GM13977 (cell line): ENCODE measurements at places on chromosomes 11 and 22.

- no peak for DNase-seq
These were observed 12.0 kb downstream of the SIPA1 start for GRCh38 chr11:65649656-65650546.

GRCh38 chr22:19937616-19938473 lies 3.7 kb upstream of the COMT start:
- no peak for DNase-seq

DNA sequence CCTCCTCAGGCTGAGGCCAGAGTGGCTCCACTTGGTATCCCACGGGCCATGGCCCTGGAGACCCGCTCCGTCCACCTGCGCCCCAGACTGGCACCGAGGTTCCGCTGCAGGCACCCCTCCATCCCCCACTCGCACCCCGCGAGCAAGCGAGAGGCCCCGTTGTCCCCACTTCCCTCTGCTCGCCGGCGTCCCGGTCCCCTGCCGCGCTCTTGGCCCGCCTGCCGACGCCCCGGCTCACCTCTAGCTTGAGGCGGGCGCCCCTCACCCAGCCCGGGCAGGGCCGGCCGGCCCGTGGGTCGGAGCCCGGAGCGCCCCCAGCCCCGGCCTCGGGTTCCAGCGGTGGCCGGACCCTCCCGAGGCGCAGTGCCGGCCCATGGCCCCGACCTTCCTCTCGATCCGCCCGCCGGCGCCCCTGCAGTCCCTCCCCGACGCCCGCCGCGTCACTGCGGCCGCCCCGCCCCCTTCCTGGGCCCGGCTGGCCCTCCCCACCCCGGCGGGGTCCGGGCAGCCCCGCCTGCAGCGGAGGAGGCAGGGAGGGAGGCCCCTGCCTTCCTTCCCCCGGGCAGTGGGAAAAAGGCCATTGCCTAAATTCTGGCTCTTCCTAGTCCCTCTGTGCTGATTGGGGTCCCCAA lies at the start of gene PITPNM1:
PITPNM1 (minus strand) TSS at position 414 of the 632 bp plus-strand sequence. CDS start 1,183 bp downstream, outside the sequence.
- DNase-seq = peak; percentile 92

DNA sequence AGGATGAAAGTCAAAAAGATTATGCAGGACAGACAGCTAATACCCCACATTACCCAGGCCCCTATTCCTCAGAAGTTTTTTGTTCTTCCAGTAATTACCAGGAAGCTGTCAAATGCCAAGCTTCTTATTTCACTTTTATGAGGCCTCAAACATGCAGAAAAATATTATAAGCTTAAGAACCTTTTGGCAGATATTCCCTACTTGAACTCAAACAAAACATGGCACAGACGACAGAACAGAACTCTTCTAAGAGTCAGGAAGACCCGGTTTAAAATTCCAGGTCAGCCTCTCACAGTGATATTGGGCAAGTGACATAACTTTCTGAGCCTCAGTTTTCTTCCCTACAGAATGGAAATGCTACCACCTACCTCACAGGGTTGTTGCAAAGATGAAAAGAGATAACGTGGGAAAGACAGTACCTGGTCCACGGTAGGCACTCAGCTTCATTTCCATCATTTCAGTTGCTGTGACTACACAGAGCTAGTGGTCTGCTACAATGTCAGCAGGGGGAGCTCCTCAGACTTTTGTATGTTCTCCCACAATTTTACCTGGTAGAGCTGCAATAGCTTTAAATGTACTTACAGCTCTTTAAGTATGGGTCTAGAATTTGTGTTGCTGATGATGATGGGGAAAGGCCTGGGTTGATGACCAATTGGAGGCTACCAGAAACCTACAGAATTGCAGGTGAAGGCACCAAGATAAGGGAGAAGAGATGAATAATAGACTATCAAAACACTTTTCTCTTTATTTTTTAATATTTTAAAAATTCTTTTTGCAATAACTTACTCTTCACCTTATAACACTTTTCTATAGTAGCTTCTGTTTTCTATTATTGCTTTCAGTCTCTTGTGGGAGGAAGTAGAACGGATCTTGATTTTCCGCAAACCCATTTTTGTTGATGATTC lies 98.3 kb upstream of the CHRM4 start:
- DNase-seq = peak; percentile 43

GRCh38 chr11:116928102-116928777 lies 90.8 kb upstream of the APOA1 start:
- DNase-seq = peak; percentile 43

GRCh38 chr11:95155385-95155784 lies 65.7 kb downstream of the ENDOD1 start:
- DNase-seq = no peak

GRCh38 chr11:27754035-27755017 lies 54.1 kb upstream of the BDNF start:
- DNase-seq = no peak

DNA sequence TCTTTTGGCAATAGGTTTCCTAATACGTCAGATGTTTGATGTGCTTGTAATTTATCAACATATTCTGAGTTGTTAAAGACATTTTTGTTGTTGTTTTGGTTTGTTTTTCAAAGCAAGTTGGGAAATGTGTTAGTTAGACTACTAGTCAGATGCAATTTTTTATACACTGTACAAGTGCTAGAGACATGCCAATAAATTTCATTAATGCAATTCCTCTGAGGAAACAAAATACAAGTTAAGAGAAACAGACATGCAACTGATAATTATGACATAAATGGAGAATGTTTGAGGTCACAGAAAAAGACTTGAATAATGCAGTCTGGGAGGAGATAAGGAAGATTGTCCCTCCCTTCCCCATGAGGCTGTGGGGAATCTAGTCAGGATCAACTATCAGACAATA lies 5.9 kb downstream of the OR51T1 start:
- no peak for DNase-seq

DNA sequence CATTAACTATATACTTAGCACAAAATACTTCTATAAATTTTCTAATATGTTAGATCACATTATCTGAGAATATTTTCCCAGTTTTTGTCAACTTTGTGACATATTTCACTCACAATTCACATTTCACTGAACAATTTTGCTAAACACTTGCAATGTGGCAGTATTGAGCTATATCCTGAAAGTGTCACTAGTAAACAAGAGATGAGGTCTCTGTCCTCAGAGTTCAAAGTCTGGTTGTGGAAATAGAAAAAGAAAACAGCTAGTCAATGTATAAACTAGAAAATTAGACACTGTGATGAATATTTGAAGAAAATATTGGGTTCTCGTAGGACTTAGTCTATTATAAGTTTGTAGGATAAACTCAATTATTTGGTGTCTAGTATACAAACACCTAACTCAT lies 87.4 kb upstream of the CHORDC1 start:
- no peak for DNase-seq

DNA sequence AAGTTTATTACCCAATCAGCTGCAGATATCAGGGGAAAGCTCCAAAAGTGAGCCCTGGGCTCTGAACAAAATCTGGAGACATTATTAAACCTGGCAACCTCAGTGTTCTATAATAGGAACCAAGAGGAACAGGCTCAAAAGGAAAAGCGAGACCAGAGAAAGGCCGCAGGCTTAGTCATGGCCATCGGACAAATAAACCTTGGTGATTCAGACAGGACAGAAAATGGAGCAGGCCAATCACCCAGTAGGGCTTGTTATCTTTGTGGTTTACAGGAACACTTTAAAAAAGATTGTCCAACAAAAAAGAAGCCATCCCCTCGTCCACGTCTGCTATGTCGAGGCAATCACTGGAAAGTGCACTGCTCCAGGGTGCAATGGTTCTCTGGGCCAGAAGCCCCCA lies 7.7 kb upstream of the PANX1 start:
- no peak for DNase-seq

GRCh38 chr11:131776211-131776610 lies 405.8 kb downstream of the NTM start:
- no peak for DNase-seq

GRCh38 chr11:76523147-76523546 lies 78.3 kb downstream of the EMSY start:
- no peak for DNase-seq

DNA sequence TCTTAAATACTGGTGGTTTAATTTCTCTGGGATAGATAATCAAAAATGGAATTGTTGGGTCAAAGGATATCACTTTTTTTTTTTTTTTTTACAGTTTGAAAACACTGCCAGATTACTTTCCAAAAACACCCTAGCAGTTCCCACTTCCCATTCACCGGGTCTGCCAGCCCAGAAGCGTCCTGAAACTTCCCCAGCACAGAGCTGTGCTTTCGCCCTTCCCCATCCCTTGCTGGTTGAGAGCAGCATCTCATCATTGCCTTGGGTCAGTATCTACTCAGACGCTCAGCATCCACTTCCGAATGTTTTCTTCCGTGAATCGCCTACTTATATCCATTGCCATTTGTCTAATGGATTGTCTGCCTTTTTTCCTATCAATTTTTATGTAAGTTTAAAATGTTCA lies 5.5 kb downstream of the CERK start:
- no peak for DNase-seq

GRCh38 chr11:126702987-126703386 lies 297.6 kb downstream of the KIRREL3 start:
- DNase-seq = no peak

GRCh38 chr11:62105667-62106191 lies 18.1 kb upstream of the INCENP start:
- DNase-seq = no peak

DNA sequence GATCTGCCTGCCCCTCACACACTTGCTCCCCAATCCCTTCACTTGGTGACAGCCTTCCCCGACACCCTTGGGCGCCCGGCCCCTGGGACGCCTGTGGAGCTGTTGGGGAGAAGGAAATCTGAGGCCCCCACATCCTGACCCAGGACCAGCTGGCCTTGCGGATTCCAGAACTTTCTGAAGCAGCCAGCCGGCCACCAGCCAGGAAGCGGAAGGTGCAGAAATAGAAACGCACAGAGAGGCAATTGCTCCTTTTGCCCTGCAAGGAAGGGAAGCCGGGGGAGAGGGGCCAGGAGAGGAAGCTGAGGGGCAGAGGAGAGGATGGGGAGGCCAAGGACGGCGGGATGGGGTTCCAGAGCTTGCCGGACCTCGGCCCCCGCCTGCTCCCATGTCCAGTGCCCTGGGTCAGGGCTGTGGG lies 66.7 kb upstream of the LINC01488 start:
- DNase-seq = no peak

DNA sequence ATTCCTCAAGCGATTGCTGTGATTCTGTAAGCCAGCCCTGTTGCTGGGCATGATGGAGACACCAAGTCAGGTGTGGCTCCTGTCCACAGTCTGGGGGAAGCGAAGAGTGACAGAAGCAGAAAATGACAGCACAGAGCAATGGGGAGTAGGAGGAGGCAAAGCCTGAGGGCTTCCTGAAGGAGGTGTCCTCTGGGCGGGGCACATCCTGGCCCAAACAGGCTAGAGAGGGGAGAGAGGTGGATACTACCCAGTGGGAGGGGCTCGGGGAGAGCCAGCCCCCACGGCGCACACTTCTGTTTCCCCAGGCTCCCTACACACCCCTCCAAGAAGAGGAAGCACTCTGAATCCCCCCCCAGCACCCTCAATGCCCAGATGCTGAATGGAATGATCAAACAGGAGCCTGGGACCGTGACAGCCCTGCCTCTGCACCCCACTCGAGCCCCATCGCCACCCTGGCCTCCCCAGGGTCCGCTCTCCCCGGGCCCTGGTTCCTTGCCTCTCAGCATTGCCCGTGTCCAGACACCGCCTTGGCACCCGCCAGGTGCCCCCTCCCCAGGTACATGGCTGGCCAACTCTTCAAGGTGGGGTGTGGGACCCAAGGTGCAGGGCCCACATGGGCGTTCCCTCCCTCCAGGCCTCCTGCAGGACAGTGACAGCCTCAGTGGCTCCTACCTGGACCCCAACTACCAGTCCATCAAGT lies 18.9 kb downstream of the MYRF start:
- no peak for DNase-seq

DNA sequence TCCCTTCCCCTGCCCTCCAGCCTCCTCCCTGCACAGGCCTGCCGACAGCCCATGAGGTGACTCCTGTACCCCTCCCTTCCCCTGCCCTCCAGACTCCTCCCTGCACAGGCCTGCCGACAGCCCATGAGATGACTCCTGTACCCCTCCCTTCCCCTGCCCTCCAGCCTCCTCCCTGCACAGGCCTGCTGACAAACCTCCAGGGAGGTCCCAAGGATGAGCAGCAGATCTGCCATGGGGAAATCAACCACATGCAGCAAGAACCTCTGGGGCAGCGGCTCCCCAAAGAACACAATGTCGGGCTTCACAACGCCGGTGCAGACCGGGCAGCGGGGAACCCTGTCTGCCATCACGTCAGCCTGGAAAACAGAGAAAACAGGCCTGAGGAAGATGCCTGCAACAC lies 12.3 kb downstream of the SIRT3 start:
- DNase-seq = no peak

GRCh38 chr11:87260811-87261210 lies 223.1 kb downstream of the TMEM135 start:
- DNase-seq = no peak

DNA sequence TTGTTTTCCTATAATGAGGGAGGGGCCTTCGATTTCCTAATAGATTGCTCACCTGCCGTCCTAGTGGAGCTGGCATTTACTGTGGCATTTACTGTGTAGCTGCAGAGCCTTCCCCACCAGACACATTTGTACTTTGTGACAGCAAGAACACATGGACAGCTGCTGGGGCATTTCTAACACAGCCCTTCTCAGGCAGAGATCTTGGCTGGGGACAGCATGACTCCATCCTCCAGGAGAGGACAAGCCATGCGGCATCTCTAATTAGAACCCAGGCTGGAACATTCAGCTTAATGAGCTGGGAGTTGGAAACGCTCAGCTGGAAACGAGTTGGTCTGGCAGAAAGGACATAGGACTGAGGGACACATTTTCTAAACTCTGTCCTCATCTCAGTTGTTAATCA lies 887.5 kb downstream of the NTM start:
- no peak for DNase-seq

GRCh38 chr22:46578824-46579561 lies 41.2 kb upstream of the GRAMD4 start:
- DNase-seq = no peak

- peak; percentile 68 for DNase-seq
These were observed 16.1 kb upstream of the RELT start for GRCh38 chr11:73359930-73360742.

DNA sequence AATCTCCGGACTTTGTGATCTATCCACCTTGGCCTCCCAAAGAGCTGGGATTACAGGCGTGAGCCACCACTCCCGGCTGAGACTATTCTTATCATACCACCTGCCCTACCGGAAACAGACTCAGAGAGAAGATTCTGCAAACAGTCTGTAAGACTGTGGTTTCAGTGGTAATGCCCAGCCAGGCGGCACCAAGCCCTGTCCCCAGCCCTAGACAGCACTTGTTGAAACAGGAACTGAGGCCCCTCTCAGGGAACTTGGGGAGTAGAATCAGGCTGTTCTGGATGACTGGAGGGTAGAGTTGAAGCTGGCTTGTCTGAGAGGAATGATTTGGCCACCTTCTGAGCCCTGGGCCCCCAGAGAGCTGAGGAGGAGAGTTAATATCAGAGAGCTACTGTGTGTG lies 1.3 kb upstream of the INSC start:
- peak; percentile 49 for DNase-seq
